Germinal center (tissue), 1 donor: ENCODE measurements at places on chromosomes 6 and 20.

DNA sequence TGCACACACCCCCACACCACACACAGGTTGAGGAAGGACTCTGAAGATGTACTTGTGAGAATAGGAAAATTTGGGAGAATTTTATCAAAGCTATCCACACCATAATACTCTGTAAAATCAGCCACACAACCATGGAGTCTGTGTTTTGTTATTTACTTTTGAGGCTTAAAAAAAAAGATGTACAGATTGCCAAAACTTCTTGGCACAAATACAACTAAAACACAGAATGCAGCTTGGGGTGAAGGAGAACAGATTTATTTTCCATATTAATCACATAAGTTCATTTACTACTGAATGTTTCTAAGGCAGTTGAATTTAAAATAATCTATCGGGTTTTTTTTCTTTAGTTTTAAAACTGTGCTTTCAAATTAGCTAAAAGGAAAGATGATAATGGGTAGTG, 32.8 kb upstream of the KCNQ5 start:
- DNase-seq, result no peak

- DNase-seq, result no peak
These were observed 240.1 kb upstream of the TBX18 start for GRCh38 chr6:85004361-85004995.

GRCh38 chr20:29689411-29690225, 1567.8 kb upstream of the DEFB115 start:
- DNase-seq, result no peak

DNA sequence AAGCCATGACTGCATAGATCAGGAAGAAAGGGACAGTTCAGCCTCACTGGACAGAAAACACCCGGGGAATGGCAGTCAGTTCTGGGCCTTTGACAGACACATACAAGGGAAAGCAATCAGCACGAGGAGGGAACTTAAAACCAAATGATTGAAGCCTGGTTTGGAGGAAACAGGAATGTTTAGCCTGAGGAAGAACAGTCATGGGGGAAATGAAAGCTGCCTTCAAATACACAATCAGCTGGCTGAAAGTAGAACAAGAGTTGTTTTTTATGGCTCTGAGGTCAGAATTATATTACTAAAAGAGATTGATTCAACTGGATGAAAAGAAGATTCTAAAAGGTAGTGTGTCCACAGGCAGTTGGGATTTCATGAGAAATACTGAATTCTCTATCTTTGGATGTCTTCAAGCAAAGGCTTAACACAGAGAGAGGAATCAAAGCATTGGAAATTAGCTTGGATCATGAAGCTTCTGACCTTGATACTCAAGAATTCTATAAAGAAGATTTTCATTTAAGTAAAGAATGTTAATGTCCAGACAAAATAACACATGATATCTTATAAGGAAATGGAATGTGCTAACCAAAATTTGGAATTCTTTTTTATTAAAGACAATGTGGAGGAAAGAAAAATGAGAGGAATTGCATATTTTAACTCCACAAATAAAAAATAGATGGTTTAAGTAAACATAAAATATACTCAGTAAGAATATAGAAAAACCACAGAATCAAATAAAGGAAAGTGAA, 216.6 kb downstream of the IBTK start:
- DNase-seq, result no peak

- DNase-seq, result no peak
These were observed 61.8 kb downstream of the RPP40 start for GRCh38 chr6:4941782-4942672.

- DNase-seq, result no peak
These were observed 72.9 kb downstream of the HDGFL1 start for GRCh38 chr6:22642254-22642653.

DNA sequence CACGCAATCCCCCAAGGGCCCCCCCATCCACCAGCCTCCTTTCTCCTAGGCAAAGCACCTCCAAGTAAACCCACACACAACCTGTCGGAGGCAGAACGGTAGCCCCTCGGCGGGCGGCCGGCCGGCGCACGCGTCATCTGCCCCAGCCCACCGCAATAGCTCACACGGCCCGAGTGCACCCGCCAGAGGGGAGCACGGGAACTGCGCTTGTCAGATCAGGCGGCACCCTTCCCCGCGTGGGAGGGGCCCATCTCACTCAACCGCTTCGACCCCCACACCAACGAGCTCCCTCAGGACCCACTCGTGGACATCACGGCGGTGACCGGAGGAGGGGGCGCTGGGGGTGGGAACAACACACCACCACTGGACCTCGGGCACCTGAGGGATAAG, 767.9 kb upstream of the DEFB115 start:
- no peak for DNase-seq

DNA sequence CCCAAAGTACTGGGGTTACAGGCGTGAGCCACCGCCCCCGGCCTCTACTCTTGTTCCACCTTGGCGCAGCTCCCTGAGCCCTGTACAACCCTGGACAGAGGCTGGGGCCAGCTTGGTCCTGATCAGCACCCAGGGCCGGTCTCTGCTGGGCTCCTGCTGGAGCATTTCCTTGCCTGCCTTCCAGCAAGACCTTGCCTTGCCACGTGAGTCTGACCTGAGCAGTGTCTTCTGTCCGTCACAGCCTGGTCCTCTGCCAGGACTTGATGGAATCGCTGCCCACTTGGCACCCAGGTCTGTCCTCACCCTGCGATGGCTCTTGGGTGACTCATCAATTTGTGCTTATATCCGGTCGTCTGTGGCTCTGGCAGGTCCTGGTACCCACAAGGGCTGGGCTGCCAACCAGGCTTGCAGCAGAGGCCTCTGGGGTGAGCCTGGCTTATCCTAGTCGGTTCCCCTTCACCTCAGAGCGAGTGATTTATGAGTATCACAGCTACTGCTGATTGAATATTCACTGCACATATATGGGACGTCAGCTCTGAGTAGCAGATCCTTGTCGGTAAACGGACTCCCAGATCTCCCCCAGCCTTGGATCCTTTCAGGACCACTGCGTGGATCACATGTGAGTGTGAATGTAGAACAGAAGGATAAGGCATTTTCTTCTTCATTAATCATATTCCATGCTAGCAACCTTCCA, 10.1 kb upstream of the SULF2 start:
- no peak for DNase-seq

GRCh38 chr20:33567949-33568348, 78.1 kb downstream of the CBFA2T2 start:
- DNase-seq, result no peak

DNA sequence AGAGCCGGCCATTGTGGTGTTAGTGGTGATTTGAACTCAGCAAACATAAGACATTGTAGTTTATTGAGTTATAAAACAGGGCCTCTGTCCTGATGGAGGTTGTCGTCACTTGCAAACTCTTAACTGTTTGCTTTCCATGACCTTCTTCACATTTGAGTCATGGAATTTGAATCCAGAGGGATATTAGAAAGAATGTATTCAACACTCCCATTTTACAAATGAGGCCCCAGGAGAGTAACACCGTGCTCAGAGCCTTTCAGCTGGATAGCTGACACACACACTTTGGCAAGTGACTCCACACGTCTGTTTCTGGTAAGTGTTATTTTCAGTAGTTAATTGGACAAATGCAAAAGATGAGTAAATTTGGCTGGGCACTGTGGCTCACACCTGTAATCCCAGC, 72.4 kb upstream of the XRN2 start:
- no peak for DNase-seq

DNA sequence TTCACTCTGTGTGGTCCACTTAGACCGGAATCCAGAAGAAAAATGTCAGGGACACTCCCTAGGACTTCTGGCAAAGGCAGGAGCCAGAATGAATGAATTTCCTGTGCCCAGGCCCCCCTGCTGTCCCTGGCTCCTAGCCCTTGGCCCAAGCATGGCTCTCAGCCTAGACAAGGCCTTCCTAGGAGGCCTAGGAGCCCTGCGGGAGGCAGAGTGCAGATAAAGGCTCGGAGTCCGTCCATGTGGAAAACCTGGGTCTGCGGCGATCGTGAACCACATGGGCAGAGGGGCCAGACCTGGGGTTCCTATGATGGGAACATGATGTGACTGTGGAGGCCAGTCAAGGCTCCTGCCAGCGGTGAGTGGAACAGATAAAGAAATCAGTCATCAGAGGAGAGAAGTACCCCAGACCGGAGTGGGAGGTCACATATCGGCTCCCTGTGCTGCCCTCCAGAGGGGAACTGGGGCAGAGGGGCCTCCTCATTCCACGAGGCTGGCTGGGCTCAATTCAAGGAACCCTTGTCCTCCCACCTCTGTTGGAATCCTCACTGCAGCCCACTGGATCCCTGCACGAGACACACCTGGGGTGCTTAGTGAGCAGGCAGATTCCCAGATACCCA, 5.9 kb upstream of the VSTM2L start:
- DNase-seq, result no peak

DNA sequence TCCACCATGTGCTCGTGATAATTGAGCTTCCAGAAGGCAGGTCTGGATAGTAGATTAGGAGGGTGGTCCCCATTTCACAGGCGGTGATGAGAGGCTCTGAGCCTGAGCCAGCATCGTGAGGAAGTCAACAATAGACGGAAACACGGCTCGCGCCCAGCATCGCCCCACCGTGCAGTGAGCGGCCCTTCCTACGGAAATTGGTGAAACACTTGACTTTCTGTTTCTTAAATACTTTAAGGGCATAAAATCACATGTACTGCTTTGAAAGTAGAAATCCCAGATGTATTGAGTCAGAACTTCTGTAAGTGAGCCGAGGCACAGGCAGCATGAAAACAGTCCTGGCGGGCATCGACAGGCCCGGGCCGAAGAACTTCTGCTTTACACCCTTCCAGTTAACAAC, 4.3 kb upstream of the KIF25 start:
- no peak for DNase-seq

DNA sequence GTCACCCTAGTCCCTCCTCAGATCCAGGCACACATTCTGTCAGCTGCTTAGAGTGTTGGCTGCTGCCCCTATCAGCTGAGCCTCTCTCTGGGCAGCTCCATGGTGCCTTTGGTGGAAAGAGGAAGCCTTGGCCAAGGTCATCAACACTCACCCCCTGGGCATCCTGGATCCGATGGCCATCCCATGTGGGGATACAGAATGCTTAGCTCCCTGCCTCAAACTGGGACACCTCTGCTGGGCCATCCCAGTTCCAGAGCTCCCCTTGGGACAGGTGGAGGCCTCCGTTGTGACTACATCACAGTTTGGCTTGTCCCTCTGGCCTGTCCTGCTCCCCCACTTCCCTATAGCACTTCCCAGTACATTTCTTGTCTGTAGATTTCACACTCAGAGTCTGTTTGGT, 45.6 kb downstream of the TOX2 start:
- no peak for DNase-seq

- DNase-seq, result no peak
These were observed 861 bp upstream of the NHSL1 start for GRCh38 chr6:138500045-138500665.

GRCh38 chr6:96015518-96016333, at the start of gene FUT9:
Gene FUT9 (plus strand): TSS chr6:96015974. CDS start chr6:96203156, 187,182 bp downstream.
- DNase-seq, result no peak

DNA sequence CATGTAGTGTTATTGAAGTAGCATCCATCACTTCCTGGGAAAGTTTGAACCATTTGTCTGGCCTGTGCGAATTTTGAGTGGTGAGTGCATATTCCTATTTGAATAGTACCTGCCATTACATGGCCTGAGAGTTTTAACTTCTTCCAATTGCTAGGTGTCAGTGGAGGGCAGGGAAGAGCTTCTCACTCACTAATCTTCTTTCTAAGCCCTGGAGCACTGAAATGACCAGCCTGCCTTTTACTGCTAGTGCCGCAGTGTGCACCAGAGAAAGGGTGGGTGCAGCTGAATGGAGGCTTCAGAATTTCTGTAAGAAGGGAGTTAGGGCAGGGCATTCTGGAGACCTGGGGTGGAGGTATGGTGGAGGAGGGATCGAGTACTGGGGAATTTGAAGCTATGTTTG, 45.5 kb downstream of the RNF144B start:
- DNase-seq, result no peak

DNA sequence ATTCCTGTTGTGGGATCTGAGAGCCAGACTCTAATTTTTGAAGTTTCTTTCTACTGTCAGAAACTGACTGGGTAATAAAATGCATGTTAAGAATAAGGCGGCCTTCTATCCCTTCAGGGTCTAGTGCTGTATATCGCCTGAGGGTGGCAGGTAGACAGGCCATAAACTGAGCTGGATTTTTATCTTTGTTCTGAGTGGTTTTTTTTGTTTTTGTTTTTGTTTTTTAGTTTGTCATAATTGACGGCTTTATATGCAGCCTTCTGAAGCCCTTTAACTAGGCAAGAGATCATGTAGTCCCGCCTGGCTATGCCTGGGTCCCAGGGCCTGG, 747.7 kb upstream of the ADGRB3 start:
- DNase-seq, result no peak

DNA sequence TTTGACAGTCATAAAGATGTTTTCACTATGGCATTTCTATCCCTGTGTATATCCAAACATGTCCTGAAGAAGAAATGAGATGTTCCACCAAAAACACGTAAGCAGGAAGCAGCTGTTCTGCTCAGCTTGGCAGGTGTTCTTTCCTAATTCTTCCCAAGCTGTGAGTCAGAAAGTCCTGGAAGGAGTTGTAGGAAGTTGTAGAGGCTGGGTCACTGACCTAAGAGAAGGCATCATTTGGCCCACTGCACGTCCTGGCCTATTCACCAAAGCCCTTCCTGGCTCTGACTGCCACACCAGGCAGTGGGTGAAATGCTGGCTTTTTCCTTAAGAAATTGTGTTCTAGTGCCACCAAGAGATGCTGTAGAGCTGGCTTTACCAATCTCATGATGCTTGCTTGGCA, 40.3 kb downstream of the STX11 start:
- DNase-seq, result no peak

GRCh38 chr6:163398115-163398514, 16.4 kb upstream of the QKI start:
- DNase-seq, result no peak

DNA sequence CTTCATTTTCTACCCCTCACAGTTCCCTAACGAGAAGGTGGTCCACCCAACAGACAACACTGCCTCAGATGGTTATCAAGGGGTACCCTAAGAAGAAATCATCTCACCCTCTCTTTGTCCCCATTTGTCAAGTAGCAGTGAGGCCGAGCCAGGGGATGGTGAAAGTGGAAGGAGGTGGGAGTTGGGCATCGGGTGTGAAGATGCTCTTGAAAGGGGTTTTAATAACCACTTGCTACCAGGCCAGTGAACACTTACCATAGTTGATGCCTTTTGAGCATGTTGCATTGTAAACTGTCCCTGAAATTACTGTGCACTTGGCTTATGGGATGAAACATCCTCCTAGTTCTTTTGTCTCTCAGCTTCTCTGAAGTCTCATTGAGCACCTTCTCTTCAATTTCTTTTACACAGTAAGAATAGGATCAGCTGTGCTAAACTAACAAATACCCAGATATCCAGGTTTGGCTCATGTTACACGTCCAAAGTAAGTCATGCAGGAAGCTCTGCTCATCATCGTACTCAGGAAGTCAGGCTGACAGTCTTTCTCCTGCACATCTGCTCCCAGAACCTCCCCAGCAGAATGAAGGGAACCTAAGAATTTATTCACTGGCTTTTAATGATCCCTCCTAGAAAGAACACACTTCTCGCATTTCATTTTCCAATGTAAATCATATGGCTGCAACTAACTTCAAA, 13.3 kb downstream of the HLA-DPB1 start:
- DNase-seq, result no peak
